ENCODE measurements at places on chromosomes 16 and 17.

GRCh38 chr16:28974007-28974436 is 556 bp upstream of the SPNS1 start:
- no peak for DNase-seq

DNA sequence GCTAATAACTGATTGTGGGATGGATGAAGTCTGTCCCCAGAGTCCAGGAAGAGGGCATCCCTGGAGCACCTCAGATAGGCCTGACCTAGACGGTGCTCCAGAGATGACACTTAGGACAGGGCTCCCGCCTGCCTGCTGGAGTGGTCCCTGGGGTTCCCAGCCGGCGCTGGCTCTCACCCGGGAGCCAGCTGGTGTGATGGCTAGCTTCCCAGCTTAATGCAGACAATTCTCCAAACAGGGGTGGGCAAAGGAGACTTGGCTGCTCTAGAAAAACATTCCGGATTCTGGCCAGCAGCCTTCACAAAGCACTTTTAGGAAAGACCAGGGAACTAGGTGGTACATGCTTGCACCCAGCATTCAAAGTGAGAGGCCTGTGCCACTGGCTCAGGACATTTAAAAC is 18.6 kb downstream of the ACE start:
- no peak for DNase-seq

- no peak for DNase-seq
Measured at GRCh38 chr17:27157297-27157696, 136.6 kb upstream of the WSB1 start.

GRCh38 chr17:67056746-67057490 is 12.6 kb downstream of the CACNG1 start:
- no peak for DNase-seq

- DNase-seq, result no peak
Measured at GRCh38 chr17:12730931-12731521, 58.3 kb upstream of the ARHGAP44 start.

DNA sequence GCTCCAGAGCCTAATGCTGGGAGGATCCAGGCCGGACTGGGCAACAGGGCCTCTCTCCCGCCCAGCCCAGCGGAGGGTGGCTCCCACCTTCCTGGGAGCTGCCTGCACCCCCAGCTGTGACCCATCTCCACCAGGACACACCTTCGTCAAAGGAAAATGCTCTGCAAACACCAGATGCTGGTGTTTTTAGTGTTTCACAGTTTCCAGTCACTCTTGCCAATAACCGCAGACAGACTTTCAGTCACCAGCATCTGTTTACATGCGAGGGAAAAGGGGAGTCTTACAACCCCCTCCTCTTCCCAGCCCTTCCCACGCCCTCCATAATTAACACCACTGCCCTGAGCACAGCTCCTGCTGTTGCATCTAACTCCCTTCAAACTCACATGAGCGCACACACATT is 25.3 kb downstream of the KLHDC4 start:
- no peak for DNase-seq

Measured in GM10248 (cell line).